ENCODE measurements at places on chromosomes 6 and 20.
A peak's percentile ranks its signal among the peaks of the same experiment; 100 is the strongest.

DNA sequence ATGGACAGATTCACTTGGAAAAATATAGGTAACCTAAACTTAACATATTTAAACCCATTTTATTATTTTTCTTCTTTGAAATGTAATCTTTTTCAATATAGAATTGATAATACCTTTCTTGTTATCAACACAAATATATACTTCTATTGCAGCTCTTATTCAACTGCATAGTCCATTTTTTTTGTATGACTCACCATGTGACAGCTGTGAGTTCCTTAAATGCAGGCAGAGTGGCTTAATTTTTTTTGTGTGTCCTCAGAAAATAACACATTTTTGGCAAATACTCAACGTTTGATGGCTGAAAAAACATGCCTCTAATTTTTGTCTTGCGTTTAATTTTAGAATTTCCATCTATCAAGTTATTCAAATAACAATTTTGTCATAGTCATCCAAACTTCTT is 454.8 kb downstream of the PHF3 start:
- no peak for DNase-seq

DNA sequence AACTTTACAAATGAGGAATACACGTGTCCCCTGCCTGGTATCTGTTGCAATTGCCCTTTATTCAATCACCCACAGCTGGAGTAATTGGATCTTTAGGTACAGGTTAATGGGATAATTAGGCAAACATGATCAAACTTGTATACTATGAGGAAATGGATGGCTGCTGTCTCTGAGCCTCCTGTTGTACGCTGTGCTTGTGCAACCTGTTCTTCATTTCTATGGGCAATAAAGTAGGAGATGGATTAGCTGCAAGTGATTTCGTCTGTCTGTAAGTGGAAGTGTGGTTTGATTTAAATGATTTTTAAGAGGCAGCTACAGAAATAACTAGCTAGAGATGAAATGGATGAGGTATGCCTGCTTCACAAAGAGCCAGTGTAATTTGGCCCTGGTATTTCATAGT is 474.1 kb downstream of the RNF144B start:
- DNase-seq: no peak

- no peak for DNase-seq
These were observed 27.6 kb upstream of the FUCA2 start for GRCh38 chr6:143539106-143539505.

- DNase-seq: no peak
These were observed 136.4 kb upstream of the RREB1 start for GRCh38 chr6:6971369-6971768.

- no peak for DNase-seq
These were observed 572.8 kb downstream of the TFAP2A start for GRCh38 chr6:9841886-9842725.

DNA sequence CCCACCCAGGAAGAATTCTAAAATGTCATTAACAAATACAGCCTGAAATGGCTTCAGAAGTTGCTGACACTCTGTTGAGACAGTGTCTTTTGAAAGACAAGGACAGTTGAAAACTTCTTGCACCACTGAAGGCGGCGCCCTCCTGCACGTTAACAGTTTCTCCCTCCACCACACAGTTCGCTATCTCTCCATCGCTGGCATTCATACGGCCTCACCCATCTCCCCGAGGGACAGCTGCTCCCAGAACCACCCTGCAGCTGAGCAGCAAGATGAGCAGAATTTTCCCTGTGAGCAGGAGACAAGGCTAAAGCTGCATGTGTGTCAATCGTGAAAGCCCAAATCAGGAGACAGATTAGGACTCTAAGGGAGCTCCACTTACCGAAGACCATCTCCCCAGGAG is 113.3 kb downstream of the LY86 start:
- DNase-seq: peak; percentile 44

DNA sequence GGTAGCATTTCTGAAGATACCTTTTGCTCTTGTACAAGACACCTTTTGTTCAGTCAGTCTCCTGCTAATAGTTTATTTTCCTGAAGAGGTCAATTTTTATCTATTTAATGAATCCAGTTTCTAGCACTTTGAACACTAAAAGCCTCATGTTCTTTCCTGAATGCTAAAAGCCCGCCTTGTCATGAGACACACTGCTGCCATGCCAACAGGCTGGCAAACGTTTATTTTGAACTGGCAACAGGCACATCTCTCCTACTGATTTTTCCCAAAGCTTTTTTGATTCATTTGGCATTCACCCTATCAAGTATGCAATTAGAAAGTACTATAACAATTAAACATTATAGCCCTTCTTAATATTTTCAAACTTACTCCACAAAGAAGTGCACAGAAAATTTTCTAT is 421.2 kb upstream of the EYS start:
- DNase-seq: no peak

Data from BE2C (cell line).